SK-N-MC (cell line): ENCODE measurements at places on chromosomes 11 and 22.

- no peak for DNase-seq
These were observed 4.9 kb upstream of the MAFF start for GRCh38 chr22:38196791-38197419.

- no peak for DNase-seq
These were observed 49.7 kb upstream of the EIF3D start for GRCh38 chr22:36578619-36579018.

DNA sequence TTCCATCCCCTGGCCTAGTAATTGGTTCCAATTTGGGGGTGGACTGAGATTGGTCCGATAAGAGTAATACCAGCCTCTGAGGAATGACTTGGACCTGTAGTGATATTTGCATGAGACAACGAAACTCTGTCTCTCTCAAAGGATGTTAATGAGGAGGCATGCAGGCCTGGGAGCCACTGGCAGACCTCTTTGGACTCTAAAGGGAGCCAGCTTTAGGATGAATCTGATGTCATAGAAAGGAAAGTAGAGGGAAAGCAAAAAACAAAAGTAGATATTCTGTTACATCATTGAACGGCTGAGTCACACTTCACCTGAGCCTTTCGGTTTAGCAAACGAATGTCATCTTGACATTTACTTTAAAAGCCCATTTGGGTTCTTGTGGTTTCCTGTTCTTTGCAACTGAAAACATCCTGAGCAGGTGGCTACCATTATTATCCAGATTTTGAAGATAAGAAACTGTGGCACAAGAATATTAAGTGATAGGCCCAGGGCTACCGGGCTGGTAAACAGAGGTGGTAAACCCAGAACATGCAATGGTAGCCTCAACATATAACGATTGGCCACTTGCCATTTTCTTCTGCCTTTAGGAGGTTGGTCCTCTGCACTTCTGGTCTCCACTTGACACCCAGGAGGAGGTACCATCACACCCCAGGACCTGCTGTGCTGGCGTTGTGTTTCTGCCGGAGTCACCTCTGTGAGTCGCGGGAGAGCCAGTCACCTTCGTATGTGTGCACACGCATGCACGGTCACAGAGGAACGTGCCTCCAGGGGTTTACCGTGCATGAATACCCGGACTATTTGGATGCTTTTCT lies 42.7 kb downstream of the RTL6 start:
- no peak for DNase-seq

DNA sequence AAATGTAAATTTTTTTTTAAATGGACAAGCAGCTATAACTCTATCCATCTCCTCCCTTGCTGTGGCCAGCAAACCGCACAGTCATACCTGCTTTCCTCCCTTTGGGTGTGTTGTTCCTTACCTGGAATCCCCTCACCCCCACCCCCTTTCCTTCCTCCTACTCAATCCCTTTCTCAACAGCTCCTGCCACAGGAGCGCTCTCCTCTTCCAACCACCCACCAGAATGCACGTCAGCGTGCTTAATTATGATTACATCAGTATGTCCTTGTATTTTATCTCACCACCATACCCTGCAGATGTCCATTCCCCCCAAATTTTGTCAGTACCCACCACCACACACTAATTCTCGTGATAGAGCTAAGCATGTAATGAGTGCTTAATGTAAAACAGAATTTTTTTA lies 60.9 kb upstream of the LMO2 start:
- no peak for DNase-seq

DNA sequence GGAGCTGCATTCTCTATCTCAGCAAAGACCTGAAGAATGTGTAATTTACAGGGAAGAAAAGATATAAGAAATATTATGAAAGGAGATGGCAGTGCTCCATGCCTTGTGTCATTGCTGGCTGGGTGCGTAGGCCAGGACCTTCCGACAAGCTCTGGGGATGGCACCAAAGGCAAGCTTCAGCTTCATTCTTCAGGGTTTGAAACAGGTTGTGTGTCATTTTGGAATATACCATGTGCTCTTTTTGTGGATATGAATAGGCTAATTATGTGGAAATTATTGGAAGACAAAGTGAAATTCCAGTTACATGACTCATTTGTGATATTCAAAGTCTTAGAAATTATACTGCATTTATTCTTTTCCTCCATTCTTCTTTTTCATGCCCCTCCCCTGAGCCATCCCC lies 5.7 kb upstream of the KIRREL3 start:
- no peak for DNase-seq

- no peak for DNase-seq
These were observed 194.9 kb downstream of the SWAP70 start for GRCh38 chr11:9858822-9859221.

GRCh38 chr11:3044004-3044403 lies 13.2 kb downstream of the CARS1 start:
- DNase-seq, result no peak

GRCh38 chr11:8363921-8364320 lies 100.2 kb upstream of the LMO1 start:
- DNase-seq, result no peak

GRCh38 chr11:20631519-20632168 lies 32.2 kb downstream of the SLC6A5 start:
- DNase-seq, result no peak

DNA sequence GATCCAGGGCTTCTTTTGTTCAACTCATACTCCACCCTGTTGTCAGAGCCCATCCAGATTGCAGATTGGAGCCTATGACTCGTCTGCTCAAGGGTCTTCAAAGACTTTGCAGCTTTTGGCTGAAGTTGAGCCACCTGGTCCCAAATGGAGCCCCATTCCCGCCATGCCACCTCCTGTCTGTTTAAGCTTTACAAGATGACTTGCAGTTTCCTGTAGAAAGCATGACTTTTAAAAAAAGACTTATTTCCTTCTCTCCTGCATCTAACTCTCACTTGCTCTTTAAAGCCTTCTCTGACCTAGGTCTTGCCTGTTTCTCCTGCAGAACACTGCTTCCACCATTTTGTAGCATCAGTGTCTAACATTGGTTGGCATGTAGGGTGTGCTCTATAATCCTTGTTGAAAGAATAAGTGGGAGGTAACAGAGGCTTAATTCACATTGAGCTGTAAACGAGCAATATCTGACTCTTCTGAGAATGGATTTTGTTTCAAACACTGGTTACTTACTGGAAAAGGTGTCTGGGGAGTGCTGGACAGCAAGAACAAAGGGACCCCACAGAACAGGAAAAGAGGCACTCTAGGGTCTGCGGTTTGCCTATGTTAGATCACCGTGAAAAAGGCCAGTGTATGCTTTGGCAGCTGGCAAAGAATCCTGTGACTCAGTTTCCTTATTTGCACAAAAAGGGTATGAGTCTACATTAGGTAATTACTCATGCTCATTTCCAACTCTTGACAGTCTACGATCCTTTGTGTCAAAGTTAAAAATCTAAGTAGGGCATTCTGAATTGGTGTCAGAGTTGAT lies 30.3 kb downstream of the NF2 start:
- DNase-seq, result no peak

DNA sequence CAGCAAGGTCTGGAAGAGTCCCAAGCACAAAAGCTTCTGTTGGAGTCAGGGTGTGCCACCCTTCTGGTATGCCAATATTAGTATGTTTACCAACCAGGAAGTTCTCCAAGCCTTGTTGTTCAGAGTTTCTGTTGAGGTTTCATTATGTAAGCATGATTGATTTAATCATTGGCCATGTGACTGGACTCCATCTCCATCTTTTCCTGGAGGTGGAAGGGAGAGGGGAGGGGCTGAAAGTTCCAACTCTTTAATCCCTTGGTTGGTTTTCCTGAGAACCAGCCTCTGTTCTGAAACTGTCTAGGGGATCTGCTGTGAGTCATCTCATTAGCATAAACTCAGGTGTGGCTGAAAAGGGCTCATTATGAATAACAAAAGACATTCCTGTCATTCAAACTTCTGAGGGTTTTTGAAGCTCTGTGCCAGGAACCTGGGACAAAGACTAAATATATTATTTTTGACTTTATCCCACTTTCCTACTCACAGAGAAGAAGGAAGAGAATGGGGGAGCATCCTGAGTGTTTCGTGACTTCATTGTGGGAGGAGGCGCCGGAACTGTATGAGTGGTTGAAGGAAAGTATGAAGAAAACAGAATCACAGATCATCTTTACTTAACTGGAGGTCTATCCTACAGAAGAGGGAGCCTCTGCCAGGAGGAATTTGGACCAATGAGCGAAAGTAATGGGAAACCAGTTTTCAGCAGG lies 138.2 kb downstream of the NECTIN1 start:
- no peak for DNase-seq

GRCh38 chr11:124623861-124624525 lies 1.3 kb downstream of the TBRG1 start:
- no peak for DNase-seq

- no peak for DNase-seq
These were observed 91.5 kb upstream of the YWHAH start for GRCh38 chr22:31852691-31853421.

DNA sequence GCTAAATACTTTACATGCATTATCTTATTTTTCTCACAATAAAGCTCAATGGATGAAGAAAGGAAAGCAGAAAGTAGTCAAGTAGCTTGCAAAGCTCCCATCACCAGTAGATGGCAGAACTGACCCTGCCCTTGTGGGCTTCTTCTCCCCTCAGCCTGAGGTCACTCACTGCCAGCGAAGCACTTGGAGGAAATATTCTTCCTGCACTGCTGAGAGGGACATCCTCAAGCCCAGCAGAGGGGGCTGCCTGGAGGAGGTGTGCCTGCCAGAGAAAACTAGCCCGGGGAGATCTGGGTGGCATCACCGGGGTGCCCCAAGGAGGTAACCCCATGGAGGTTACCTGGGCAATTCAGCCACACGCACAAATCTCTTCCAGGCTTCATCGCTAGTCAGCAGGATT lies 6.6 kb downstream of the APOL4 start:
- no peak for DNase-seq

DNA sequence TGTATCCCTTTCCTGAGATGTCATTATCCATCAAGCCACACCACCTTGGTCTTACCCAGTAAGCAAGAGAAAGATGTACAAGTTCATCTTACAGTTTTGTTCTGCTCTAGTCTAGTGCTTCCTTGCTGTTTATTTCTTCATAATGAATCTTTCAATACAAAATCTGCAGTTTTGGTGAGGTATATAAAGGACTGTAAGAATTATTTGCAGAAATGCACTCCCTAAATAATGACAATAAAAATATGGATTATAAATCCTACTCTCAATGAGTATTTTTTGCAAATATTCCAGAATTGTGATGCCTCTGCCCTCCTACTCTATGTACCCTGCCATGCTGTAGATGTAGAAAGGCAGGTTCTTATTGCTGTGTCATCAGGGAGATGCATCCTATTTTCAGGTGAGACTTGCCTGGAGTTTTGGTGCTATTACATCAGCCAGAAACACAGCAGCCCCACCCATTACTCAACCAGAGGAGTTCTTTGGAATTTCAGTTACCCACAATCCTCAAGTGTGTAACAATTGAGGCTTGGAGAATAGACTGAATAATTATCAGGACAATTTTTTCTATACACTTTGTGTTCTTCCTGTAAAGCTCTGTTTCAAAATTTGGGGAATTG lies at the start of gene OR10S1:
TSS of gene OR10S1 (minus strand) at position 51 of the 617 bp plus-strand sequence. CDS start 117 bp downstream, outside the sequence.
- DNase-seq, result no peak

DNA sequence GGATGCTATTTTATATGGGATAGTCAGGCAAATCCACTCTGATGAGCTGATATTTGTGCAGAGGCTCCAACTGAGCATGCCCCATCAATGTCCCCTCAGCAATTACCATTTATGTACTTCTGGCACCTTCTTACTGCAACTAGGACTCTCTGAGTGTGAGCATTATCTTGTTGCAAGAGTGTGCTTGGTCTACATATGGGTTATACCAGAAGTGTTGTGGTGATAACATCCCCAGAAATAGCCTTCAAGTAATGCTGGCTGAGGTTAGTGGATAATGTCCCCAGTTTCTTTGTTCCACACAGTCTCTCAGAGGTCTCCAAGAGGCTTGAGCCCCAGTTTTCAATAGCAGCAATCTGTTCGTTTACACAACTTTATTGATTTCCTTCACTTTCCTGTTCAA lies 408.6 kb downstream of the JRKL start:
- no peak for DNase-seq

DNA sequence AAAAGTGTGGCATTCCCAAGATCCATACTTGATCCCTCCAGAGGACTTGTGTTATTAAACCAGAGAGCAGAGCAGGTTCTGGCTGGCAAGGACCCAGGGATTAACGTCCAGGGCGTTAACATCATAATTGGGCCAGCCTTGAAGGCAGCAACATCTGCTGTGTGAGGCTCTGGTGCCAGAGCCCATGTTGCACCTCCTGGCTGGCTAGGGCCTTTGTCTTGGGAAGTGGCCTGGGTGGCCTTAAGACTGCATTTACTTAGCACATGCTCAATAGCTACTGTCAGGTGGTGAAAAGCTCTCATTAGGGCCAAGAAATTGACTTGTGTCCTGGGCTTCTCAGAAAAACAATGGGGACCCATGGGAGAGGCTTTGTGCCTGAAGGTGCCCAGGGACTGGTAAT lies 66.6 kb downstream of the CACNG2 start:
- no peak for DNase-seq

DNA sequence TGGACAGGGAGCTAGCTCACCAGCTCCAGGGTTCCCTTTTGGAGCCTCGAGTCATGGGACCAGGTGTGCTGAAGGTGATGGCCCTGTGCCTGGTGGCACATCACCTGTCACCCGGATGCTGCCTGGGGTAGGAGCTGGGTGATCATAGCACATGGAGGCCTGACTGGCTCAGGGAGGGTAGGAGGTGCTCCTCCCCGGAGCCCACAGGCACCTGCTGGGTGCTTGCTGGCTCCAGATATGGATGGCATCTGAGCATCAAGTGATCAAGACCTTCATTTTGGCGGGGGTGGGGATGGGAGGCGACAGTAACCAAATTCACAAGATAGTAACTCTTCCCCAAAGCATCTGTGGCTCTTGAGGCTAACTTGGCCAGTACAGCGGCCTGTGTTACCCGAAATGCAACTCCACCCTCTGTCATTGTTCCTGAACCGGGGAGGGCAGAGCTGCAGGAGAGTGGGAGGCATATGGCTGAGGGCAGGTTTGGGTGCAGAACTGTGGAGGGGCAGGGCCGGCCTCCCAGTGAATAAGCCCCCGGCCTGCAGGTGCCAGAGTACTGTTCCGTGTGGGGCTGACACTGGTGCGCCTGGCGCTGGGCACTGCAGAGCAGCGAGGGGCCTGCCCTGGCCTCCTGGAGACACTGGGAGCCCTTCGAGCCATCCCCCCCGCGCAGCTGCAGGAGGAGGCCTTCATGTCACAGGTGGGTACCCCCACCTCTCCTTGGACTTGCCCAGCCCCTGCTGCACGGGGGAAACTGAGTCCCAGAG lies 4.7 kb downstream of the TBC1D10C start:
- DNase-seq, result no peak

GRCh38 chr22:44915441-44915840 lies 94.4 kb downstream of the PHF21B start:
- DNase-seq, result no peak
